ENCODE measurements at places on chromosomes 5 and 9.

- no peak for DNase-seq
Measured at GRCh38 chr5:56837381-56837780, 22.0 kb downstream of the MAP3K1 start.

DNA sequence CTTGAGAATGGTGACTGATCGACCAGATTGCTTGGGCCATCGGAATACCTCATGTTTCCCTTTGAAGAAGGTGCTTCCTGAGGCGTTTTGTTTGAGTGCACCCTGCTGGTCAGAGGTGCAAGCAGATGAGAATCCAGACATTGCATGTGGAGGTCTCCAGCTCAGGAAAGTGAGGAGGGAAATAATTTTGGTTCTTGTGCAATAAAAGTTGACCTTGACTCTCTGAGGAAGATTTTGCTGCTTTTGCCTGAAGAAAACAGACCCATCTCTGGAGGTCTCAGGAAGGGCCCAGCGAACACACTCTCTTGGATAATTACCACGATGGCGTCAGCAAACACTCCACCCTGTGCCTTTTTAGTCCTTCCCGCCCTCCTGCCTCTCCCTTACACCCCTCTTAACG, 69.7 kb downstream of the GRAMD2B start:
- no peak for DNase-seq

- no peak for DNase-seq
Measured at GRCh38 chr9:119829186-119829585, 460.0 kb upstream of the BRINP1 start.

DNA sequence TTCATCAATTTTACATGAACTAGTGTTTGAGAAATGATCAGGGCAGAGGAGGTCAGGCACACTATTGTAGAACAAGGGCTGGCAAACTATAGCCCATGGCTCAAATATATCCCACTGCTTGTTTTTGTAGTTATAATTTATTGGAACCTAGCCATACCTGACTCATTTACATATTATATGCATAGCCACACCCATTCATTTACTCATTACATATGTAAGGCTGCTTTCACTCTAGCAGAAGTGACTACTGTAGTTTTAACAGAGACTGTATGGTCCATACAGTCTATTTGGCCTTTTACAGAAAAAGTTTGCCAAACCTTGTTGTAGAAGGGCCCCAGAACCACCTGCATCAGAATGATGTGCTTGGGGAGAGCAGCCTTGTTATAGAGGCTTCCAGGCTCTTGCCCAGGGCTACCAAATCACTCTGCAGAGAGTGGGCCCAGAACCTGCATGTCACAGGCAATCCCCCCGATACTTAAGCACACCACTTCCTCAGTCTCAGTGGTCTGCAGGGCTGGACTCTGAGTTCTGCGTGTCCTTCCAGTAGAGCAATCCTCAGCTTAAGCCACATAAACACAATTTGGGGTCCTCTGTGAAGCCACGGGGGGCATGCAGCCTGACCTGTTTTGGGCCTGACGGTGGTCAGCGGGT, 6.7 kb downstream of the ANKS6 start:
- no peak for DNase-seq

- no peak for DNase-seq
Measured at GRCh38 chr5:54108136-54108535, 202.2 kb downstream of the ARL15 start.

DNA sequence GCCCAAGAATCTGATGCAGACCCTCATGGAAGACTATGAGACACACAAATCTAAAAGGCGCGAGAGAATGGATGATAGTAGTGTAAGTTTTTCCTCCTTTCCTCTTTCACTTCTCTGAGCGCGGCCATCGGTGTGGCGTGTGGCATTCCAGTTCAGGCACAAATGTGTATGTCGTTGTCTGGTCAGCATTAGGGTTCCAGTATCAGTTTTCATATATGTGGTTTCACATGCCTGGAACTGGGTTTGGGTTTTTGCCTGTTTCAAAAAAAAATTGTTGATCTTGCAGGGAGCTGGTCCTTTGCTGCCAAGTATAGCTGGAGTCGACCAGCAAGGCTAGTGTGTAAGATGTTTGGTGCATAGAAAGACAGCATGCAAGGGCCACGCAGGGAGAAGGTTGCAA, 51.5 kb downstream of the C9orf152 start:
- no peak for DNase-seq

DNA sequence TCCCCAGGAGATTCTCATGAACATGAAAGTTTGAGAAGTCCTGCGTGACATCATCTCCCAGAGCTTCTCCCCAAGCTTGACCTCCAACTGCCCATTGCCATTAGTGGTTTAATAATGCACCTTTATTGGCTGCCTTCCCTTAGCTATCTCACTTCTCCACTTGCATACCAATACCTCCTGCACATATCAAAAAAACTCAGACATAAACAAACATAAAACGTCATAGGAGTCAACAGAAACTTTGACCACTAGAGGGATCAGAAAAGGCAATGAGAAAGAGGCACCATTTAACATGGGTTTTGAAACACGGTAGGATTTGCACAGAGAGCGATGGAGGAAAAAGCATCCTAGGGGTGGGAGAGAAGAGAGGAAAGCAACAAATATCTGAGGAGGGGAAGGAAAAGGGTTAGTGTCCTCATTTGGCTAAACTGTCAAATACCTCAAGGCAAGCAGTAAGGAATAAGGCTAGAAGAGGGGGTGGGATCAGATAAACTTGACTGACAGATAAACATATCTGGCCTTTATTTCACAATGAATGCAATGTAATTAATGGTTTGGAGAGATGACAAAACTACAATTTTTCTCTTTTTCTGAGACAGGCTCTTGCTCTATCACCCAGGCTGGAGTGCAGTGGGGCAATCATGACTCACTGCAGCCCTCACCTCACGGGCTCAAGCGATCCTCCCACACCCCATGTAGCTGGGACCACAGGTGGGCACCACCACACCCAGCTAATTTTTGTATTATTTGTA, 27.0 kb downstream of the GNAQ start:
- DNase-seq: no peak

- DNase-seq: no peak
Measured at GRCh38 chr9:87547671-87548081, 50.0 kb downstream of the DAPK1 start.

- no peak for DNase-seq
Measured at GRCh38 chr9:14320271-14321181, 6.6 kb upstream of the NFIB start.

GRCh38 chr9:129630967-129631673, 5.2 kb downstream of the NTMT1 start:
- no peak for DNase-seq

DNA sequence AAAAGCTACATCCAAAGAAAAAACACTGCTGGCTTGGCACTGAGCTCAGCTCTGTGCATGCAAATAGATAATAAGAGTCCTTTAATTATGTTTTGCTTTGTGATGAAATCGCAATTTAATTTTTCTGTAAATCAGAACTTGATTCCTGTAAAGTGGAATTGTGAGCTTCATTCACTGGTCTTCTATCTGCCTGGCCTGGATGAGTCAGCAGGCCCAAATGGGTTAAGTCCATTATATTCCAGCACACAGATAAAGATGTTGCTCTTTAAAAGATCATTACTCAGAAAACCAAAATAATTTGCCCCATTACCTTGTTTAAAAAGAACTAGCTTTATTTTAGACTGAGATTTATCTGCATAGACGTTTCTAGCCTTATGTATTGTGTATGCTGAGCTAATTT, 90.4 kb downstream of the CARTPT start:
- no peak for DNase-seq

DNA sequence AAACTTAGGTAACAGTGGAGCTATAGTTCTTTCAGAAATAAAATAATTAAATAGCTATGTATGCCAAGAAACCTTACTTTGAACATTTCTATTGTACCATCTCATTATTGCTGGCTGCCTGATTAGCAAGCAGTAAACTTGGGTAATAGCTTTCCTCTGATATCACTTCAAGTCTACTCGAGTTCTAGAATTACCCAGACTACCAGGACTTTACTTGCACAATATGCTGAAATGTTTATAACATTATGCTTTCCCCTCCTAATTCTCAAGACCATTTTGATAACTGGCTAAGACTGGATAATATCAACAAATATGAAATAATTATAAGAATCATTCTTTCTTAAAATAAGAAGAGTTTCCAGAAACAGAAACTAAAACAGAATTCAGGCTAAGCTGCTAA, 512.6 kb downstream of the RAB3C start:
- DNase-seq: no peak

DNA sequence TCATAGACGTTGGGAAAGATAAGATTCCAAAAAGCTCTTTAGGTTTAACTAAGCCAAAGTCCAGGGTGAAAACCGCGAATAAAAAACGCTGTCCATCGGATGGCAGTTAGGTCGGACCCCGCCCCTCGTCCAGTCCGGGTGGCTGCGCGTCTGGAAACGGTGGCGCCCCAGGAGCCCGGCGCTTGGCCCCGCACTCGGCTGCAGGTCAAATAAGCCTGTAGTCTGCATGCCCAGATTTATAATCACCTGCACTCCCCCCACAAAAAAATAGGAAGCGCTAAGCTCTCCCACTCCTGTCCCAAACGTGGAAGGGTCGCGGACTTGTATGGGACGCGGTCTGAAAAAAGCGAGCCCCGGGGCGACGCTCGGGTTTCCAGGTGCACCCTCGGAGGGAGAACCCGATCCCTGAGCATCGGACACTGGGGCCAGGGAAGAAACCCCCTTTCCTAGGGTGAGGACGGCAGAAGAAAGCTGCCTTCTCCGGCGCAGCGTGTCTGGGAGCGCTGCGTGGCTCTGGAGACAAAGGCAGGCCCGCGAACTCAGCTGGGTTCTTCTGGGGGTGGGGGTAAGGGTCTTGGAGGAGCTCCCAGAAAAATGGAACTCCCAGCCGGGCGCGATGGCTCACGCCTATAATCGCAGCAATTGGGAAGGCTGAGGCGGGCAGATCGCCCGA, 923 bp upstream of the ZBTB5 start:
- DNase-seq: peak; percentile 88

- DNase-seq: no peak
Measured at GRCh38 chr5:116137544-116138378, 52.9 kb downstream of the COMMD10 start.

GRCh38 chr9:124006448-124007361, 4.9 kb upstream of the LHX2 start:
- DNase-seq: no peak

- DNase-seq: no peak
Measured at GRCh38 chr5:56962286-56962685, 10.4 kb upstream of the MIER3 start.

GRCh38 chr9:2755285-2755684, 38.0 kb downstream of the KCNV2 start:
- no peak for DNase-seq

DNA sequence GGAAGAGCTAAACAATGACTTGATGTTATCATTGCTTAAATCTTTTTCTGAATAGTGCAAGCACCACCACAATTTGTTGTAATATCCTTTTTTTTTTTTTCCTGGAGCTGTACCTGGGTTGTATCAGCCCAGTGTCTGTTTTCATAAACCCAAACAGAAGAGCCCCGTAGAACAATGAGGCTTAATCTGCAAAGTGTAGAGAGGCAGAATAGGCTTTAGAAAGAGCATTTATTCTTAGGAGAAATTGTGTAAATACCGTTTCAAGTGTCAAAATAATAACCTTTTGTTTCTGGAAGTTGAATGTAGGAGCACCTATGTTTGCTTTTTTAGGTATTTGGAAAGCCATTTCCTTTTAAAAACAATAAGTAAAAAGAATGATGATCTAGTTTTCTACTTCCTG, 26.4 kb downstream of the RGS7BP start:
- DNase-seq: no peak

- DNase-seq: no peak
Measured at GRCh38 chr5:9149988-9150387, 395.9 kb downstream of the SEMA5A start.

DNA sequence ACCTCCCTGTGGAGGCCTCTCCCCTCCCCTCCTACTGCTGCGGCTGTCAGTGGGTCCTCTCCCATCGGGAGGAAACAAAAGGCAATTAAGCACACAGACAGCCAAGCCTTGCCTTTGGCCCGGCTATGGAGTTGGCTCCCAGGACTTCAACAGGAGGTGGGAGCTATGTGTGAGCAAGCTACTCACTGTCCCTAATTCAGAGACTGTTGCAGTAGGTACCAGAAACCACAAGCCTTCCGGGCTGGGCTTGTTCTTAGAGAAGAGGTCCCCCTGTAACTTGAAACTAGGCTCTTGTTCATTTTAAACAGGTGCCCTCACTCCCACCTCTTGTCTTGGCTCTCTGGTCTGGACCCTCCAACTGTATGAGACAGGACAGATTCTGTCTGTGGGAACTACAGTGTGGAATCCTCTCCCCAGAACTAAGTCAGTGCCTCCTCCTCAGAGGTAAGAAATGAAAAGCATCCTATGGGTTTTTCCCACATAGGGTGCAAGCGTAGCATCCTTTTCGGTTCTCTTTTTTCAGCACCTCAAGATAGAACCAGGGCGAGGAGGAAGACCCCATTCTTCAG, 561.1 kb downstream of the EBF1 start:
- peak; percentile 39 for DNase-seq

DNA sequence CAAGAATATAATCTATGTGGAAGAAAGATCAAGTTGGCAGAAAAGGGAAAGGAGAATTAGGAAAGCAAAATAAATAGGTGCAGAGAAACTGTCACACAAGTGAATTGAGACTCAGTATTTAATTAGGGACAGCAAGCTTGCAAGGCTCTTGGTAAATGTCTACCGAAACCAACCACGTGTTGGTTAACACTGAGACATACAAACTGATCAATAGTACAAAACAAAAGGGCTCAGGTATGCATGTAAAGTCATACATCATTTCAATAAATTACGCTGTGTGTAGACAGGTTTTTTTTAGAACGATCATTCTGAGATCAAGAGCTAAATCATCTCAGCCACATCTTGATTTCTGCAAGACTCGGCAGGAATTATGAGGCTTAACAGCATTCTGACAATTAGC, 225.4 kb downstream of the EBF1 start:
- DNase-seq: no peak

- DNase-seq: no peak
Measured at GRCh38 chr9:111001526-111001925, 36.7 kb downstream of the LPAR1 start.

DNA sequence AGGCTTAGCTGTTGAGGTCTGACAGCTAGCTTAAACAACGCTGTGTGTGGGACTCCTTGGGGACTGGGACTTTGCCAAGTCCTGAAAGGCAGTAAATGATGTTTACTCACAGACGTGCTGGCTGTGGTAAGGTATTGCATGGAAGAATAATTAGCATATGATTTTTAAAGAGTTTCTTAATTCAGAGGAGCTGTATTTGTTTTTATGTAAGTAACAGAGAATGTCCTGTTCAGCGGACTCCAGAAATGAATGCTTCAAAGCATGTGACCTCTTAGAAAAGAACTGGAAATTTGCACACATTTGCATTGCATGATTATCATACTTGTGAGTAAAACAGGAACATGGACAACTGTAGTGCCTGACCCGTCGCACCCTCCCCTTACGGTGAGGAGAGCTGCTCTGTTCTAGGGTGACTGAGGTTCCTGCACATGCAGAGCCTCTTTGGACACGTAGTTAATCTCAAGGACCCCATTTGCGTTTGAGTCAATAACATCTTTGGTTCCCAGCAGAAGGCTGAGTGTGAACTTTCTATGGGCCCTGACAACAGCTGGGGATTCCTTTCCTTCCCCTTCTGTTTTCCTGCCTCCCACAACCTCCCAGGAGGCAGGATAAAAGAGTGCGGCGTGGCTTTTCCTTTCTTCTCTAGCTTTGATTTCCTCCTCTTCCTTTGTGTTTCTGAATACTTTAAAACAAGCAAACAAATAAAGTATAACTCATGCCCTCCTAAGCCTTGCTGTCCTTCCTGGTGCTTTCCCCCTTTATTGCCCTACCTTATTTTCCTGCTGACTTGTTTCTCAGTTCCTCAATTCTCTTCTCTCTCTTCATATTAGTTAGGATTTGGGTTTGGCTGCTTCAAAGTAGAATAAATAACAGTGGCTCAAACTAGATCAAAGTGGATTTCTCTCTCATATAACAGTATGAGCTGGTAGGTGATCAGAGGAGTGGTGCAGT, 157.2 kb upstream of the CD180 start:
- no peak for DNase-seq

GRCh38 chr9:126723807-126724172, 81.0 kb upstream of the ZBTB43 start:
- DNase-seq: peak; percentile 49
